NCI-H524 (cell line): ENCODE measurements at places on chromosomes 12 and 14.

DNA sequence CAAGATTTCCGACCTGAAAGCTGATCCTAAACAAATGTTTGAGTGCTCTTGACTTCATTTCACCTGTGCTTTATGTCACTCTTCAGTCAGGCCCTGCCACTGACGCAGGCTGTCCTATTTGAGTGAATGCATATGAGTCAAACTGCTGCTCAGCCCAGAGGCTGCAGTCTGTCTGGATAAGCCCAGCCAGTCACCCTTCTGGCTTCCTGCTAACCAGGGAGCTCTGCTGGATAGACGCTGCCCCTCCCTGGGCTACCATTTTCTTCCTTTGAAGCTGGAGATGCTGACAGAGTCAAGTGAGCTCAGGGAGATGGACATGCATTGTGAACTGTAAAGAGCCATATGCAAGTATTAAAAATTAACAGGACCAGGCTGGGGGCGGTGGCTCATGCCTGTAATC lies 5.1 kb upstream of the TUNAR start:
- no peak for DNase-seq

DNA sequence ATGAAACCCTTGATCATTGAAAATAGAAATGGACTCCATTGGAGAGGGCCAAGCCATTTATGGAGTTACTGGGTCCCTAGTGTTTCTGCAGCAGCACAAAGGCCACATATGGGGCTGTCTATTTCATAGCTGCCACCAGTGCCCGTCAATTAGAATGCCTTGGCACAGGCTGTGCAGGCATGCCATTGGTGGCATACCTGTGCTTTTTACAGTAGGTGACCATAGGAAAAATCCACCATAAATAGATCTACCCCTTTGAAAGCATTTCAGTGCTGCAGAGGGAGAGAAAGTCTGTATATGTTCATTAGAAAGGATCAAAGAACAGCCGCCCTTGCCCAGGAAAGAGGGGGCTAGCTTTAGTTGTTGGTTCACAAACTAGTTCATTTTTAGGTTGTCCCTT lies 13.1 kb downstream of the MYBPC1 start:
- no peak for DNase-seq

DNA sequence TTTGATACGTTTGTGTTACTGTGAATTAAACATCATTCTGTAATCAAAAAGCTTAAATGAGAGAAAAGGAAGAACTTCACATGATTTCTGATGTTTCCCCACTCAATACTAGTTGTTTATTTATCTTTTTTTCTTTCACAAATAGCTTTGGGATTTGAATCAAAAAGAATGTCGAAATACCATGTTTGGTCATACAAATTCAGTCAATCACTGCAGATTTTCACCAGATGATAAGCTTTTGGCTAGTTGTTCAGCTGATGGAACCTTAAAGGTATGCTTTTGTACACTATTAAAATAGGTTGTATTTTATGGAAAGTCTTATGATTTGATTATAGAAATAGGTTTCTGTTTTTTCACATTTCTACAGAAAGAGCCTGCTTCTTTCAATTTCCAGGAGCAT lies 41.5 kb downstream of the APAF1 start:
- DNase-seq = no peak

DNA sequence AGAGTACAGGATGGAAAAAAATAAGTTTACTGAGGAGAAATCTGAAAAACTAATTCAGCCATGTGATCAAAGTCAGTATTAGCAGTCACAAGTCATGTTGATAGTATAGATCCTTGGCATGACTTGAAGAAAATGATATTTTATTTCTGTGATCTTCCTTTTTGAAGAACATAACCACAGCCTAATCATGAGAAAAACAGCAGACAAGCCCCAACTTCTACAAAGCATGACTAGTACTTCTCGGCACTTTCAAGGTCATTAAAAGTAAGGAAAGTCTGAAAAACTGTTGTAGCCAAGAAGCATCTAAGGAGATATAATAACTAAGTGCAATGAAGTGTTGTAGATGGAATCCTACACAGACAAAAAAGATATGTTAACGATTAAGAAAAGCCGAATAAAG lies 264.1 kb upstream of the FOXG1 start:
- DNase-seq = no peak

- no peak for DNase-seq
Measured at GRCh38 chr12:32446316-32447119, 47.2 kb downstream of the FGD4 start.

DNA sequence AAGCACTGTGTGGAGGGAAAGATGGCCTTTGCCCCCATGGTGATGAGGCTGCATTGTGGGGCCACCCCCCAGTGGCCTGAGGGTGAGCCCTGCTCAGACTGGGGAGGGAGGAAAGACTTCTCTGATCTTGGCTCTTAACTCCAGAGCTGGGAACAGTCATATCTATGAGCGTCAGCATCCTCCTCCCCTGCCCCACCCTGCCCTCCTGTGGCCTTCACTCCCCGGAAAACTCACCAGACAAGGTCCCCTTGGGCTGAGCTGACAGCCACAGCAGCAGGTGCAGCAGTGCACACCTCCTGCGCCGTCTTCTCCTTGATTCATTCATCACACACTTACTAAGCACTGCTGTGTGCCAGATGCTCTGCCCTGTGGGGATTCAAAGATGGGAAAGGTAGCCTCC lies 98.8 kb downstream of the B4GALNT3 start:
- no peak for DNase-seq
